ENCODE measurements at places on chromosomes 12 and 14. TPM values are rescaled to one million over a fixed set of nuclear protein-coding genes. Genes with fewer than 3 reads are reported as not detected.

The STYK1 gene
- not detected for total RNA-seq

GRCh38 chr12:11642785-11643184 is 6.7 kb upstream of the ETV6 start:
- DNase-seq: no peak

DNA sequence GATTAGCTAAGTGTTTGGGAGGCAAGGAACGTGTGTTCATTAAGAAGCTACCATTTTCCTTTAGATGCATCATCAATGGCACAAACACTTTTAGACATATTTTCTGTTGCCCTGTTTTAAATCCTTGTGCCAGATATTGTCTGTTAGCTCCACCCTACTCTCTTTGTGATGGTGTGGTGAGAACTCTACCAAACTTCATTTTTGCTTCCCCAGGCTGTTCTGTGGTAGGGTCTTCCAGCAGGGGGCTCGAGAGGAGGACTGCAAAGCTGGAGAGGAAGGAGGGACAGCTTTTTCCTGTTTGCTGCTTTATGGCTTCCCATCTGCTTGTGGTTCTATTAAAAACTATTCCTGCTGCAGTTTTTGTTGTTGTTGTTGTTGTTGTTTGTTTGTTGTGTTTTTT is 23.8 kb upstream of the STRAP start:
- no peak for DNase-seq

DNA sequence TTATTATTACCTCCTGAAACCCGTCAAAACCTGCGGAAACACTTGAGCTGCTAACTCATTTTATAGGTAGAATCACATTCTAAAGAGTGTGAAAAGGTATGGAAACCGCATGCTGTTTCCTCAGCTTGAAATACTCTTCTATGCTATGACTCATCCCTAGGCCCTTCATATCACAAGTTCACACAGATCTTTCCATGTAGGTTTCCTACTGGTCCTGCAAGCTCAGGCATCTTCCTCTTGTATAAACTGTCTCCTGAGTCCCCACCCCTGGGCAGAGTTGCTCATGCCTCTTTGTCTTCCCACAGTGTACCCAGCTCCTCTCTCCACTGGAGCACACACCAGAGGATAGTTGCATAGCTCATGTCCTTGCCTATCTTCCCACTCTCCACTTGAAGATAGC is 84.7 kb downstream of the CMAS start:
- no peak for DNase-seq

GRCh38 chr12:56722832-56723231 is 2.3 kb downstream of the NACA start:
- DNase-seq: no peak

- DNase-seq: no peak
These were observed 123.8 kb downstream of the DUSP6 start for GRCh38 chr12:89228491-89228890.

The HOXC11 gene
- total RNA-seq: not detected

The SLC25A47 gene
- total RNA-seq: not detected

The B4GALNT3 gene
- 0.17 TPM for total RNA-seq

DNA sequence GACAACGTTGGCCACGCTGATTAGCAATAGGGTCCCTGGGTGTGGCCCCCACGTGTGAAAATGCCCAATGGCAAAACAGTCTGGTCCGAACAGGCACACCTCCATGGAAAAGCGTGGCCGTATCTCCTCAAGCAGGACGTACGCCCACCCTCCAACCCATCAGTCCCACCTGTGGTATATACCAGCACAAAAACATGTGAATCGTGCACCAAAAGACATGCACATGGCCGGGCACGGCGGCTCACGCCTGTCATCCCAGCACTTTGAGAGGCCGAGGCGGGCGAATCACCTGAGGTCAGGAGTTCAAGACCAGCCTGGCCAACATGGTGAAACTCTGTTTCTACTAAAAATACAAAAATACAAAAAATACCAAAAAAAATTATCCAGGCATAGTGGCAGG is 14.9 kb upstream of the SFSWAP start:
- no peak for DNase-seq

DNA sequence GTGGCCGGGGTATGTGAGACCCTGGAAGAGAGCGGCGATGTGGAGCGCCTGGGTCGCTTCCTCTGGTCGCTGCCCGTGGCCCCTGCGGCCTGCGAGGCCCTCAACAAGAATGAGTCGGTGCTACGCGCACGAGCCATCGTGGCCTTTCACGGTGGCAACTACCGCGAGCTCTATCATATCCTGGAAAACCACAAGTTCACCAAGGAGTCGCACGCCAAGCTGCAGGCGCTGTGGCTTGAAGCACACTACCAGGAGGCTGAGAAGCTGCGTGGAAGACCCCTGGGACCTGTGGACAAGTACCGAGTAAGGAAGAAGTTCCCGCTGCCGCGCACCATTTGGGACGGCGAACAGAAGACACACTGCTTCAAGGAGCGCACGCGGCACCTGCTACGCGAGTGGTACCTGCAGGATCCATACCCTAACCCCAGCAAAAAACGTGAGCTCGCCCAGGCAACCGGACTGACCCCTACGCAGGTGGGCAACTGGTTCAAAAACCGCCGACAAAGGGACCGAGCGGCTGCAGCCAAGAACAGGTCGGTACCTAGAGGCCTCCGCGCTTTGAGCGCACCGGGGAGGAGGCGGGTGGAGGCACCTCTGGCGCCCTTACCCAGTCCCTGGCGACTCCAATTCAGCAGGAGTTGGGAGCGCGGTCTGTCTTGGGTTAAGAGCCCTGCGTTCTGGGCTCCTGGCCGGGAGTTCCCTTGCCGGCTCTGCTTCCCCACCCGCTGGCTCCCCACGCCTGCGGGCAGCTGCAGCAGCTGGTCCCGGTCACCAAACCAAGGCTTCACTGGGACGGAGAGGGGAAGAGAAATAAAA is 700 bp downstream of the SIX6 start:
- no peak for DNase-seq

DNA sequence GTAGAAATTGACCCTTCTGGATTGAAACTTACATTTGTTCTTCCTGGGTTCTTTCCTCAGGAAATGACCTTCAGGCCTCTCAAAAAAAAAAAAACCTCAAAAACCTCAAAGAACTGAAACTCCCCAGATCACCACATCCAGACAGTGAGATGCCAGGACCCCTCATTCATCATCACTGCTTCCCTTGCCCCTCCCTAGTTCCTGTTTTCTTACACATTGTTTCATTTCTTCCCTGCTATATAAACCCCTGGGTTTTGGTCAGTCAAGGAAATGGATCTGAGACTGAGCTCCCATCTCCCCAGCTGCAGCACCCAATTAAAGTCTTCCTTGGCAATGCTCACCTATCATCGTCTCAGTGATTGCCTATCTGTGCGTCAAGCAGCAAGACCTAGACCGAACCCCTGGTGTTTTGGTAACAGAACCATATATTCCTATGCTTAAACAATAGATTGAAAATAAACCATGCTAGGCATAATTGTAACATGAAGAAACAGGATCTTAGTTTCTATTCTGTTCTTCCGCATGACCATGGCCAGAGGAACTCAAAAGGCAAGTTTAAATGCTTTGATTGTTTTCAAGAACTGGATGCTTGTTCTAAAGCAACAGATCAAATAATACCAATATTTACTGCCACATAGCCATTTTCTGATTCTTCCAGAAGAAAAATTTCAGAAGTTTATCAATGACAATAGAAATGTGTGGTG is 108.0 kb upstream of the MAX start:
- DNase-seq: no peak

GRCh38 chr12:79291711-79292110 is 399.1 kb downstream of the PAWR start:
- DNase-seq: no peak

- no peak for DNase-seq
These were observed 5.2 kb downstream of the ANO4 start for GRCh38 chr12:100799770-100800169.

DNA sequence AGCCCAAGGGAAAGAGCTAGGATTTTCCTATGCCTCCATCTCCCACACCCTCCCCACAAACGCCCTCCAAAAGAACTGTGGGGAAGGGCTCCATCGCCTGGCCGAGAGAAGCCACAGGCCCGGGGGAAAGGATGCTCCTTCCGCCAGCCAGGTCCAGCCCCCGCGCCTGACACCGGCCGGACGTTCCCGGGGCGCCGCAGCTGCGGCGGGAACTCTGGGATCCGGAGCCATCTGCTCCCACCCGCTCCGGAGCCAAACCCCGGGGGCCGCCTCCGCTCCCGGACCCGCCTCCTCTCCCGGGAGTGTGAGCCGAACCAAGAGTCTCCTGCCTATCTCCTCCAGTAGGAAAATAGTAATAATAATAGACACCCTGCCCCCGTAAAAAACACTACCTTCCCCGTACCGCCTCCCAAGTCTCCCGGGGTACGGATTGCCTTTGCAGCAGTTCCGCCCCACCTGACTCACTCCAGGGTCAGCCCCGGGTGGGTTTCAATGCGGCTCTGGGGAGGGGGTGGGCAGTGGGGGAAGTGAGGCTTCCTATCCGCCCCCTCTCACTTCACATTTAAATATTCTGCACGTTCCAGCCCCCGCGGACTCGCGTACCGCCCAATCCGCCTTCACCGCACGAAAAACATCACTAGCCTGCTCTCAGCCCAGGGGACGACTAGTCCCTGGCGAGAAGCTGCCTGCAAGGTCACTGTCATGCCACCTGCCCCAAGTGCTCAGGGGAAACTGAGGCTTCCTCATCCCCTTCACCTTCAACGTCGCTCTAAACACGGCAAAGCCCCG is 2.4 kb downstream of the AGAP2 start:
- DNase-seq: no peak

Data from activated B cell treated with CpG ODN at 0.5 μM for 24 hours (primary cell).